ENCODE measurements at places on chromosomes 12 and 14.

DNA sequence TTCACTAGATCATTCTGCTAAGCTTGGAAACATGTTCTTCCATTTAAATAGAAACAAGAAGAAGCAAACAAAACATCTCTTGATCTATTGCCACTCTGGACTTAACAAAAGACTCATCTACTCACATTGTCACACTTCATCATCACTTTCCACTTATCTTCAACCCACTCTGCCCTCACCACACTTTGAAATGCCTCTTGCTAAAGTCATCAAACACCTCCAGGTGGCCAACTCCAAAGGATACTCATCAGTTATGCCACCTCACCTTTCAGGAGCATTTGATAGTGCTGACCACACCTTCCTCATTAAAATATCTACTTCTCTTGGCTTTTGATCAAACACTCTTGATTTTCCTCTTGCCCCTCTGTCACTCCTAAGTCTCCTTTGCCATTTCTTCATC is 7.2 kb downstream of the EFCAB11 start:
- DNase-seq: no peak

DNA sequence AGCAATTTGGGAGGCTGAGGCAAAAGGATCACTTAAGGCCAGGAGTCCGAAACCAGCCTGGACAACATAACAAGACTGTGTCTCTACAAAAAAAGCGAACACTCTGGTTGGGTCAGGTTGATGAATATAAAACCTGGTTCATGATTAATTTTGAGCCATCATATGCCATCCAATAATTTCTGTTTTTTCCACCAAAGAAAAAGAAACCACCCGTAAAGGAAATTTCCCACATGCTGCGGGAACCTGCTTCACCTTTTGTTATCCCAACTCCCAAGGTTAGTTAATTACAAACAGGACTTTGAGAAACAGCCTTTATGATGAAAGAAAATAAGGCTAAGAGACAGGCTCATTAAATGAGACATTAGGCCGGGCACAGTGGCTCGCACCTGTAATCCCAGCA is 24.1 kb upstream of the BICDL1 start:
- DNase-seq: no peak

GRCh38 chr14:104073764-104074163 is 11.7 kb upstream of the ASPG start:
- DNase-seq: no peak

GRCh38 chr14:71333705-71334104 is 426.4 kb downstream of the PCNX1 start:
- no peak for DNase-seq

DNA sequence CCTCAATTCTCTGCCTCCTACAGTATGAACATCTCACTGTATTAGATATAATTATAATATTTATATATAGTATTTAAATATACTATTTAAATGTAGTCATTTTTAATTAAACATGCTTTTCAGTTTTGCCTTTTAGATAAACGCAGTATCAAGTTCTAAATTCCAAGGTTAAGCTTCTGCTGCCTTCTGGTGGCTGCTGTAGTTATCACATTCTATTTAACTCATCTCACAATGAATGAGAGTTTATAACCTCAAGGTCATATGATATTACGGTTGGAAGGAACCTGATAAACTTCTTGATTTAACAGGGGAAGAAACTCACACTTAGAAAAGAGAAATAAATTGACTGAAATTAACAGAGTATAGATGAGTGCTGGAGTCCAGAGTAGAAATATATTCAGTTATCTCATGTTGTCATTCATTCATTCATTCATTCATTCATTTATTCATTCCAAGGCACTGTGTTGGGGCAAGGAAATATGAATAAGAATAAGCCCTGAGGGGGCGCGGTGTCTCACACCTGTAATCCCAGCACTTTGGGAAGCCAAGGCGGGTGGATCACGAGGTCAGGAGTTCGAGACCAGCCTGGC is 31.9 kb downstream of the GUCY2C start:
- DNase-seq: peak; percentile 16

DNA sequence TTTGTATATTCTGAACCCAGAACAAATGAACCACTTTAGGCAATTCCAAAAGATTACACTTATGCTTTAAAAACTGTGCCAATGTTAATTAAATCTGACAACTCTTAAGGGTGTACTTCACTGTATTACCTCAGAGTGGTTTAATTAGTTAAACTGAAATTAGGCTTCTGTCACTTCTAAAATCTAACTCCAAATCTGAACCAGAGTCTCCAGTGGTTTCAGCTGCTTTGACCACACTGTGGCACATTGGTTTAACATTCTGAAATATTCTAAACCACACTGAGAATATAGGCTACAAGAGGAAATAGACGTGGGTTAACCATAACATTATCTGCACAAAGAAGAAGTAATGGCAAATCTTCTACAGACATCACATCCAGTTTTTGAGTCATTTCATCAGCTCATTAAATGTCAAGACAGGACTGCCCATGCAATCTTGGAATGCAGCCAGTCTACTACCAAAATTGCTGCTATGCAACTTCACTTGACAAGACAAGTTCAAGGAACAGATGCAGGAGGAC is 94.8 kb downstream of the LRP6 start:
- peak; percentile 78 for DNase-seq

DNA sequence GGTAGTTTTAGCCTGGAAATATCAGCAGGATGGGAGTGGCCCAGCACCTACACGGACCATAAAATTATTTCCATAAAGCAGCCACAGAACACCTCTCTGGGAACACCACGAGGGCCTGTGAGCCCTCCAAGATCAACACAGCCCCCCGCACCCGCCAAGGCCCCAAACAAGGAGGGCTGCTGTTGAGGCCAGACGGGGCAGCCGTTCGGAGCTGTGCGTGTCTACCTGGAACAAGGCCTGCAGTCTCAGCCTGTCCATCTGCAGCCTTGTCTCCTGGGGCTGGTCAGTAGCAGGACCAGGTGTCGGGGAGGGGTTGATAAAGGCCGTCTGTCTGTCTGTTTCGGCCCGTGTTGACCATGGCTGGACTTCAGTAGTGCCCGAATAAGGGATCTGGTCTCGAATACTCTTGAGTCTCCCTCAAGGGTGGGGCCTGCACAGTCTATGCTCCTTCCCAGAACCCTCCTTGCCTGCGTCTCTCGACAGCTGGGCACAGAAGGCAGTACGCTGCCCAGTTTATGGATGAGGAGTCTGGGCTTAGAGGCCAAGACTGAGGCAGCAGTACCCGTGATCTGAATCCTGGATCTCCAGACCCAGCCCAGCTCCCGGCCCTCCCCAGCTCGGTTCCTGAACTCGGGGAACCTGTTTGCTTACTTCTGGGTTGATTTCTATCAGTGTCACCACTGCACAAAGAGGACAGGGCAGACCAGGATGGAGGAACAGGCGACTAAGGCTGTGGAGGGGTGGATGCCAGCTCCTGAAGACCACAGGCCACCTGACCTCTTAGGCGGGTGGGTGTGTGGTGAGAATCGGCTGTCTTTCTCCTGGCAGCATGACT is 23.1 kb upstream of the DLK1 start:
- DNase-seq: no peak

DNA sequence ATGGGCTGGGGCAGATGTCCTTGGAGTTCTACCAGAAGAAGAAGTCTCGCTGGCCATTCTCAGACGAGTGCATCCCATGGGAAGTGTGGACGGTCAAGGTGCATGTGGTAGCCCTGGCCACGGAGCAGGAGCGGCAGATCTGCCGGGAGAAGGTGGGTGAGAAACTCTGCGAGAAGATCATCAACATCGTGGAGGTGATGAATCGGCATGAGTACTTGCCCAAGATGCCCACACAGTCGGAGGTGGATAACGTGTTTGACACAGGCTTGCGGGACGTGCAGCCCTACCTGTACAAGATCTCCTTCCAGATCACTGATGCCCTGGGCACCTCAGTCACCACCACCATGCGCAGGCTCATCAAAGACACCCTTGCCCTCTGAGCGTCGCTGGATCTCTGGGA is 2.7 kb upstream of the SMIM41 start:
- no peak for DNase-seq

- DNase-seq: peak; percentile 91
Measured at GRCh38 chr14:89855961-89856656, 98.4 kb downstream of the EFCAB11 start.

DNA sequence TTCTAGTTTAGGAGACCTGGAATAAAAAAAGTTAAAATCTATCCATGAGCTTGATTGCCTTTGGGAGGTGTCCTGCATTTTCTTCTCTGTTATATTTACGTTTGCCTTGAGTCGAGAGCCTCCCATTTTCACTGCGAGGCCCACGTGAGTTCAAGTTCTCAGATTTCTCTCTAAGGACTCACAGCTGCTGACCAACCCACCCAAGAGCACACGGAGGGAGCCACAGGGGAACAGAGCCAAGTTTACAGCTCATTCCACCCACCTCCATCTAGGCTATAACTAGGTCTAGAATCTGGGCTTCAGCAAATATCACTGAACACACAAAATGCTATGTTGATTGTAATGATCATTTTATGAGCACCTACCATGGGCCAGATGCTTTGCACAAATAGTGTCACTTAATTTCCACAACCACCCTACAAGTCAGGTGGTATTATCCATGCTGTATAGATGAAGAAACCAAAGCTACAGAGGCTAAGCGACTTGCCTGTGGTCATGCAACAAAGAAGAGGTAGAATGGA is 16.7 kb downstream of the ALDH1L2 start:
- no peak for DNase-seq

- DNase-seq: no peak
Measured at GRCh38 chr14:44444454-44444853, 62.6 kb downstream of the FSCB start.

DNA sequence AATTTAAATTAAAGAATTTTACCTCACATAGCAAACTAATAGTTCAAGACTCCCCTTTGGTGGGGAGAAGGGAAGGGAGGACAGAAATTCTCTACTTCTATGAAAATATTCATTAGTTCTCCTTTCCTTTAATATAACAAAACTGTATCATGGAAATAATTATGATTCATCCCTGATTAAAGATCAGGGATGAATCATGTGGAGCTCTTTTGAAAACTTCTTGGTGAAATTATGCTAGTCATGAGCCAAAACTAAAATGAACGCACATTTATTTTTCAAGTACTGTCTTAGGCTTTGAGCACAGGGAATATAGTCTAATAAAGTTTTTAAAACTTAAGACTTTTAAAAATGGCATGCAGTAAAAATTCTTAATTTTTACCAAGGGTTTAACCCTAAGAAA is 17.1 kb downstream of the TMBIM4 start:
- peak; percentile 55 for DNase-seq

GRCh38 chr12:127487031-127487430 is 779.9 kb upstream of the TMEM132C start:
- no peak for DNase-seq

DNA sequence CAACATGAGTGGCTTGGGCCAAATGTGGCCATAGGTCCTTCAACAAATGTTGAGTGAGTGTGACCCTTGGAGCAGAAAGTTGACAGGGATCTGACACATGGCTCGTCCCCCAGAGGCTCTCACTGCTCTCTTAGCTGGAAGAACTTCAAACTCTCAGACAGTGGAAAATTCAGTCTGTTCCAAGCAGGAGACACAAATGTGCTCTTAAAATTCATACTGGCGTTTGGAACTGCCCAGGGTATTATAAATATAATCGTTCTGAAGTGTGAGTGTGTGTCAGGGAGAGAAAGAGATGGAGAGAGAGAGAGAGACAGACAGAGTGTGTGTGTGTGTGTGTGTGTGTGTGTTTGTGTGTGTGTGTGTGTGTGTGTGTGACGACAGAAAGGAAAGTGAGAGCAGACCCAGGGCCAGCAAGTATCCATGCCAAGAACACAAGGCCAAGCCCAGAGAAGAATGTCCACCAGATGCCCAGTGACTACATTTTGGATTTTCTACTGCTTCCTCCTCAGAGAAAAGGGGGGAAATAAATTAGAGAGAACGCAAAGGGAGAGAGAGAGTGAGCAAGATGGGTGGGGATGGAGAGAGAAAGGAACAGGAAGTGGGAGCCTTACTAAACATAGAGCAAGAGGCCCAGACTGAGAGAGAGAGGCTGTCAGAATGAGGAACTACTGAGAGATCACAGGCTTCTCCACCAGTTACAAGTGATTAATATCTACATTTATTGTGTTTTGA is 193.6 kb upstream of the NUDT4 start:
- DNase-seq: peak; percentile 35

DNA sequence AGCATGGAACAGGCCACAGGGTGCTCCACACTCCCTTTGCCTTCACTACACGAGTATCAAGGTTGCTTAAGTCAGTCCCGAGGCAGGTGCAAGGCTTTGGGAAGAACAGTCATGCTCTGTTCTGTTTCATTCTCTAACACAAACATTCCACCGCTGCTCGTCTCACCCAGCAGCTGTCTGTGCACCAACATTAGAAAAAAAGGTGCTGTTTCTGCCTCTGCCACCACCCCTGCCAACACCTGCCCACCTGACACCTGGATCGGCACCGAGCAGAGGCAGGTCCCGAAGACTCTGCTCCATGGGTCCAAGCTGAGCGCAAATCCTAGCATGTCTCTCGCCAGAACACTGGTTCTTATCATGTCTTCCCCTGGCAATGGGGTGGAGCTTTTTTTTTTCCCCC is 347.7 kb downstream of the TMEM132D start:
- DNase-seq: no peak

- DNase-seq: peak; percentile 32
Measured at GRCh38 chr12:99984271-99985128, at the start of gene ANKS1B. Gene ANKS1B (minus strand): TSS chr12:99984936. CDS start chr12:99984237, 699 bp downstream.

GRCh38 chr12:108622421-108622820 is 11.3 kb downstream of the SELPLG start:
- peak; percentile 68 for DNase-seq

DNA sequence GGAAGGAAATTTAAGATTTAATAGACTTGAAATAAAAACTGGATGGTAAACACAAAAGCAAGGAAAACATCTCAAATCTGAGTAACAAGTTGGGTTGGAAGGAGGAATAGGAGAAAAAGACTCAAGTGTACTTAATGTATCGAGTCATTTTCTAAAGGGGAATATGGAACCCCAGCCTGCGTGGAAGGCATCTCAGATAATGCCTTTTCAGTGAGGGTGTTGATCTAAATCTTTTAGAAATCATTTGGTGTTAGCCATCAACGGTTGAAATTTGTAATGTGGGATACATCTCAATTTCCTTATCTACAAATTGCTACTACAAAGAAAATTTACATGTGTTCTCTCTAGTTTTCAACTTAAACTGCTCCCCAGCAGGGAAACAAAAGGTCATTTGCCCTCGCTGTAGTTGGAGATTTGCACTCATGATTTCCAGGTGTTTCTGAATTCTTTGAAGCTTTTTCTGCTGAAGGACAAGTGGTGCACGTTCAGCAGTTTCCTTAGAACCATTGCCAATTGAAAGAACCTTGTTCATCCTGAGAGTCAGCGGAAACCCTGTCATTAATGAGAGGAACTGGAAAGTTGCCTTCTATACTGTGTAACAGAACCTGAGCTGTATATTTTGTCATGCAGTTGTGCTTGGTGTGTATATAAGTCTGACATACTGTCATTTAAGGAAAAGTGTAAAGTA is 2.2 kb downstream of the PCBP2 start:
- DNase-seq: no peak

GRCh38 chr12:93072340-93072739 is 143.2 kb upstream of the EEA1 start:
- no peak for DNase-seq

- DNase-seq: peak; percentile 35
Measured at GRCh38 chr14:26621364-26621763, 23.5 kb upstream of the NOVA1 start.

- DNase-seq: peak; percentile 18
Measured at GRCh38 chr14:50741567-50741966, 73.5 kb upstream of the SAV1 start.

All from fibroblast of skin of right biceps (primary cell).